ENCODE measurements at places on chromosomes 7 and 10. TPM values are rescaled to one million over a fixed set of nuclear protein-coding genes. Genes with fewer than 3 reads are reported as not detected.

Gene GTF2IRD2
- 39.2 TPM for total RNA-seq

DNA sequence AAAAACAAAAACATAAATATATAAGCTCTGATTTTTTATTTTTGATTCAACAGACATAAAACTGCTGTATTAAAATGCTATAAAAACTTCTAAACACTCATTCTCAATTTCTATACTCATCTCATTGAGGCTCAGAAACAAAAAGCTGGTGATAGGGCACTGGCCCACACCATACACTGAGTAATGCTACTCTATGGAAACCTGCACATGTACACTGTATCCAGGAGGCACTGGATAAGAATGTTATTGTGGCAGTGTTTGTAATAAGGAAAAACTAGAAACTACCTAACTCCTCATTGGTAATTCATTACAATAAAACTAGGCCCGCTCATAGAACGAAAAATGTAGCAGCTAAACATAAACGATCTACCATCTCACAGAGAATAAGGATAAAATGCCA lies 23.1 kb downstream of the ERLIN1 start:
- DNase-seq, result no peak

GRCh38 chr7:50273301-50273700 lies 31.2 kb upstream of the IKZF1 start:
- no peak for DNase-seq

GRCh38 chr10:62248465-62248864 lies 20.2 kb downstream of the RTKN2 start:
- no peak for DNase-seq

Measured in umbilical cord (tissue), 2 donors.